ENCODE measurements at places on chromosomes 3 and 15.

- no peak for DNase-seq
Observed at GRCh38 chr15:74976159-74976558, 19.2 kb upstream of the SCAMP5 start.

DNA sequence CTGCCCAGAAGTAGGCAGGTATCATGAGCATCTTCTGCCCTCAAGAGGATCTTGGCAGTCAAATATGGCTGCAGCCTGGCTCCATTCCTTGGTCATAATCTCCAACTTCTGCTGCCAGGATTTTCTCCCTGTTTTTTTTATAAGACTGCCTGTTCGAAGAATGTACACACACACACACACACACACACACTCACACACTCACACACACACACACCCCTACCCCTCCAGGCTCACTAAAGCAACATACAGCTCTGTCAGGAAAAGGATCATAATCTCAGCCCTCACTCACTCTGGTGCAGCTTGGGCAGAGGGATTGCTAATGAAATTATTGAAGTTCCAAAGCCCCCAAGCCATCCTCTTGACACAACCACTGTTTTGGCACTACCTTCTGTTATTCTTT, 129.2 kb upstream of the BFSP2 start:
- DNase-seq = no peak

GRCh38 chr3:13301286-13301987, 118.7 kb downstream of the NUP210 start:
- no peak for DNase-seq

GRCh38 chr3:152211655-152212054, 57.1 kb upstream of the MBNL1 start:
- DNase-seq = no peak

GRCh38 chr15:77392762-77393470, 27.0 kb downstream of the PEAK1 start:
- DNase-seq = no peak

GRCh38 chr3:170641510-170642236, 55.8 kb upstream of the SLC7A14 start:
- no peak for DNase-seq

DNA sequence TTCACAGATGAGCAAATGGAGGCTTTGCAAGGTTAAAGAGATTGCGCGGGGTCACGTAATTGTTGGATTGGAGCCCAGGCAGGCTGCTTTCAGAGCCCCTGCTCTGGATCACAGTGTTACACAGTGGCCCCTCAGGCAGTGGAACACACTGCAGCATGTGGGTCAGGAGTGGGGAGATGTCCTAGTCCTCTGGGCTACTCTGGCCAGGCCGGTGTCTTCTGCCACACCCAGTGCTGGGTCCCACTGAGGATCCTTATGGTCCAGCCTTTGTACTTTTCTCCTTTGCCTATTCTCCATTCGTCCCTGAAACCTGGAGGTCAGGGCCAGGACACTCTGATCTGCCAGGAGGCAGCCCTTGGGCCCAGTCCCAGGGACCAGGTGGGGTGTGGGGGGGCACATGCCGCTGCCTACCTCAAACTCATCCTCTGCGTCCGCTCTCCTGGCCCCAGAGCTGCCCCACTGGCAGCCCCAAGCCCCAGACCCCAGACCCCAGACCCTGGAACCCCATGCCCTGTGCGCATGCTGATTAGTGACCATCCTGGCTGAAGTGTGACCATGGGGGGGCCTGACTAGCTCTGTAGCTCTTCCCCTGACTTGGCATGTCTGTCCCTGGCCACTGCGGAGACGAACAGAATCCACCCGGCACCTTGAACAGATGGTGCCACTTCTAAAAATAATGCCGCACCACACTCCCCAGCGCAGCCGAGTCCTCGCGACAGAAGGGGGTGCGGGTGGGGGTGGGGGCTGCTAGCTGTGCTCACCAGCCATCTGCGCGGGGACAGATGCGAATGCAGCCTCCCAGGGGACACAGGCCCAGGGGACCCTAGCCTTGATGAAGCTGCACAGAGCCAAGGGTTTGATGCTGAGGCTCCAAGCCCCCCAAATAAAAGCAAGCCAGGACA, 41.6 kb downstream of the ATP2B2 start:
- DNase-seq = no peak

DNA sequence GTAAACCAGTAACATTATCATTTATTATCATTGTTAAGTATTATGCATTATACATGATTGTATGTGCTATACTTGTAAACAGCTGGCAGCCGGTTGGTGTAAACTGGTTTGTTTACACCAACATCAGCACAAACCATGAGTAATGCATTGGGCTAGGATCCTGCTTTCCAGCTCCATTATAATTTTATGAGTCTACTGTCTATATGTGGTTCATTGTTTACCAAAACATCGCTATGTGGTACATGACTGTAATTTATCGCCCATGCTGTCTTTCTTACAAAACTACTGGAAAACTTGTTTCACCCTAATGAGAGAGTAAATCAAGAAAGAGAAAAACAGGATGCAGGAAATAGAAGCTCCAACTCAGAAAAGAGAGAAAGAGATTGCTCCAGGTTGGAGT, 224.8 kb upstream of the CBLB start:
- DNase-seq = no peak

- no peak for DNase-seq
Observed at GRCh38 chr3:56987238-56987895, 73.1 kb upstream of the SPATA12 start.

- DNase-seq = no peak
Observed at GRCh38 chr3:161014843-161015749, 90.1 kb downstream of the B3GALNT1 start.
